Glomerular endothelial cell (primary cell): ENCODE measurements at places on chromosomes 4 and X. TPM values are rescaled to one million over a fixed set of nuclear protein-coding genes. Genes with fewer than 3 reads are reported as not detected.

Gene PALLD
- total RNA-seq: 18.3 and 38.6 TPM in 2 replicates

Gene SSX2B
- not detected in 2 replicates for total RNA-seq

Gene CXCL8
- total RNA-seq: 322 and 354 TPM in 2 replicates

Gene SPACA5
- not detected in 2 replicates for total RNA-seq

Gene SMAD1
- total RNA-seq: 202 and 264 TPM in 2 replicates

Gene AR
- 3.5 and 5.0 TPM in 2 replicates for total RNA-seq

Gene OPHN1
- 2.9 and 6.1 TPM in 2 replicates for total RNA-seq
